Posterior vena cava (tissue), 2 donors: ENCODE measurements at places on chromosomes 11 and 22. TPM values are rescaled to one million over a fixed set of nuclear protein-coding genes. Genes with fewer than 3 reads are reported as not detected.

CEP126 gene
- 8.3 TPM for total RNA-seq

CABP2 gene
- not detected for total RNA-seq

UBQLN3 gene
- total RNA-seq, result not detected

SLCO2B1 gene
- total RNA-seq, result 95.3 TPM

MRPL17 gene
- 25.6 TPM for total RNA-seq
